Mesenteric fat pad (tissue), 1 donor: ENCODE measurements at places on chromosomes 16 and 17. TPM values are rescaled to one million over a fixed set of nuclear protein-coding genes. Genes with fewer than 3 reads are reported as not detected.

- no peak for DNase-seq
Measured at GRCh38 chr16:24810951-24811843, 34.6 kb upstream of the SLC5A11 start.

GRCh38 chr16:58236831-58237230, 38.9 kb upstream of the CSNK2A2 start:
- DNase-seq, result no peak

- DNase-seq, result no peak
Measured at GRCh38 chr16:20089246-20089965, 15.7 kb upstream of the GPR139 start.

Gene NHLRC4
- 1.3 TPM for total RNA-seq

DNA sequence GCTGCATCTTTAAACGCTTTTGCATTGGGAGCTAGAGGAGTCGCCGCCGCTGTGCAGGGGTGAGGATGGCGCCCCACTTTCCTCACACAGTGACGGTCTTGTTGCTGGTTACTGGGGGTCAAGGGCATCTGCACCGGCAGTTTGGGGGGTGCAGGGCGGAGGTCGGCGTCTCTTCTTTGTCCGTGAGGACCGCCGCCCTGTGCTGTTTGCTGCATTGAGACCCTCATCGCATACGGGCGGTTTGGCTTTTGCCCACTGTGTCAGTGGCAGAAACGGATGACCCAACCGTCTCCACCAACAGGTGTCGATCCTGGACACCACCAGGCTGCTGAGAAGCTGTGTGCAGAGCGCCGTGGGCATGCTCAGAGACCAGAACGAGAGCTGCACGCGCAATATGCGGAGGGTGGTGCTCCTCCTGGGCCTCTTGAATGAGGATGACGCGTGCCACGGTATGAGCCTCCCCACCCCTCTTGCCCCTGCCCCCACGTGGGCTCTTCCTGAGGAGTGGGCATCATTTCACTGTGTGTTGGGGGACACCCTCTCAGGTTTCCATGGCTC, 61.2 kb upstream of the ENDOV start:
- DNase-seq, result no peak

DNA sequence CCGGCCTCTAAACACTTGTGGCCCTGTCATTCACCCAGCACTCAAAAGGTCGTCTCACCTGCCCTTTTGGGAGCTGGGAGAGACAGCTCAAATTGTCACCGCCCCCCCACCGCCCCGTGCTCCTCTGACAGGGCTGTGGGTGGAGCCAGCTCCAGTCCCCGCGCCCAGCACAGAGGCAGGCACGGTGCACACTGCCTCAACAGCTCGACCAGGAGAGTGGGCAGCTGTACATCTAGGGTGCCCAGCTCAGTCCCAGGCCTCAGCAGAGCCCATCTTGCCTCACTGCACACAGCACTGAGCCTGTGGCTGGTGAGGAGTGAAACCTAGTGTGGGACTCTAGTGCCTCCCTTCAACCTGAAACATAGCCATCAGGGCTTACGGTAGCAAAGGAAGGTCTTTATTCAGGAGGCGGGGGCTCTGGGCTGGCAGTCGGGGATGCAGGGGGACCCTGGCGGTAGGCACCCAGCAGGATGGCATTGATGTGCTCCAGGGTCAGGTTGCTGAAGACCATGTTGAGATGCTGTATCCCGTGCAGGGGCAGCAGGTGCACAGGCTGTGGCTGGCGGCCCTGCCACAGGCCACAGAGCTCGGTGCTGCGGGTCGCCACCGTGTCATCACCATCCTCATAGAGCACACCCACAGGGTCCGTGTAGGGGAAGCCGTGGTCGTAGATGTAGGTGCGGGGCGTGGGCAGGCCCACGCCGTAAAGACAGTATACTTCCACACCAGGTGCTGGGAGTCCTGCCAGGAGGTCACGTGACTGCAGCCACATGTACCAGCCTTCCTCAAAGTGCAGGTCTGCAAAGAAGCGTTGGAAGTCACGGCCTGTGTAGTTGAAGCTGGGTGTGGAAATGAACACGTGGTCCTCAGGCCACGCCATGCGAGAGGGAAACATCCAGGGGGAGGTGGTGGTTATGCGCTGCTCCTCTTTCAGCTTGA, 3.1 kb upstream of the PSMB10 start:
- no peak for DNase-seq

DNA sequence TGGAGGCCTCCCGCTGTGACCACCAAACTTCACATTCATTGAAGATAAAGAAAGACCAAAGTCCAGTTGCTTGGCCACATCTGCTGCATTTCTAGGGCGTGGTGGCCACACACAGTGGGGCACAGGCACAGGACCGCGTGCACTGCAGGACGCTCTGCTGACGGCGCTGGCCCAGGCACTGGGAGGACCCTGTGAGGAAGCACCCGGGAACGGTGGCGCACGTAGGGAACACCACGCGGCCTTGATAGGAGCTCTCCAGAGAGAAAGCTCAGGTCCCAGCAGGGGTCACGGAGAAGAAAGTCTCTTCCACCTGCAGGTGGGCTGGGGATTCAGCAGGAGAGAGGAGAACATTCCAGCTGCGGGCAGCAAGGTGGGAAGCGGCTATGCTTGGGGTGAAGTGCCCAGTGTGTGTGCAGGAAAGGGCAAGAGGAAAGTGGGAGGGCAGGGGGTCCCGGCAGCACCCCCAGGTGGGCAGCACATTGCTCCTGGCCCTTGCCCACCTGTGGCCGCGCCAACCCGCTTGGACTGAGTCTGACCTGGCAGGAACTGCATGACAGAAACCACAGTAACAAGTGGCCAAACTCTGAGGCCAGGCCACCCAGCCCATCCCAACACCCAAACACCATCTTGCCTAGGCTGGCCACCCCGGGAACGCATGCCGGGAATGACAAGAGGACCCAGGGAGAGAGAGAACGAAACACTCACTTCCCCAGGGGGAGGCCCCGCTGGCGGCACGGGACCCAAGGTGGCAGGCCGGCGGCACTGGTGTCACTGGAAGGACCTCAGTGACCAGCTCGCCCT, 32.8 kb downstream of the TBC1D16 start:
- DNase-seq, result no peak

DNA sequence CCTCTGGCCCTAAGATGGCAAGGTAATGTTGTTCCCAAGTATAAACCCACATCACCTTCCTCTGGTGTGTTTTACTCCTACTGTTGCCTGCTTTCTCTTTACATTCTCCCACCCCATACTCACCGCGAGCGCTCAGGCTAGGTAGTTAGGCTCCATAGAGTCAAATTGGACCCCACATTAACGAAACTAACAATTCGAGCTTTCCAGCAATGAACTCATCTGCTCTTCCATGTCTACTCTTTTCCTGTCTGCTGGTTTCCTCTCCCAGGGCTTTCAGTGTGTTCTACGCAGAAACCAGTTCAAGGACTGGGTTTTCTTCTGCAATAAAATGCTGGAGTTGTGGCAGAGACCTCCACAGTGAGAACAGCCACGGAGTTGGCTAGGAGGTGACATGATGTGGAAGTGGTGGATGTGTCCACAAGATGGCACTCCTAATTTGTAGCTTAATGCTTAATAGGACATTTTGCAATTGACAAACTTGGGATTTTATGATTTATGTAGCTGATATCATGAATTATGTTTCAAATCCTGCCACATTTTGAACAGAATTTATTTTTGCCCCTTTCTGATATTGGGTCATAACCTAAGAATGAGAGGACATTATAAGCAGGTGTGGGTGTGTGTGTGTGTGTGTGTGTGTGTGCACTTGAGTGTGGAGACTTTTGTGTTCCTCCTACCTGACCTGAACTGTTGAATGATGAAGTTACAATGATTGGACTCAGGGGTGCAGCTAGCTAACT, 2.2 kb upstream of the UQCRC2 start:
- DNase-seq, result no peak

Gene PRDM7
- total RNA-seq, result not detected

DNA sequence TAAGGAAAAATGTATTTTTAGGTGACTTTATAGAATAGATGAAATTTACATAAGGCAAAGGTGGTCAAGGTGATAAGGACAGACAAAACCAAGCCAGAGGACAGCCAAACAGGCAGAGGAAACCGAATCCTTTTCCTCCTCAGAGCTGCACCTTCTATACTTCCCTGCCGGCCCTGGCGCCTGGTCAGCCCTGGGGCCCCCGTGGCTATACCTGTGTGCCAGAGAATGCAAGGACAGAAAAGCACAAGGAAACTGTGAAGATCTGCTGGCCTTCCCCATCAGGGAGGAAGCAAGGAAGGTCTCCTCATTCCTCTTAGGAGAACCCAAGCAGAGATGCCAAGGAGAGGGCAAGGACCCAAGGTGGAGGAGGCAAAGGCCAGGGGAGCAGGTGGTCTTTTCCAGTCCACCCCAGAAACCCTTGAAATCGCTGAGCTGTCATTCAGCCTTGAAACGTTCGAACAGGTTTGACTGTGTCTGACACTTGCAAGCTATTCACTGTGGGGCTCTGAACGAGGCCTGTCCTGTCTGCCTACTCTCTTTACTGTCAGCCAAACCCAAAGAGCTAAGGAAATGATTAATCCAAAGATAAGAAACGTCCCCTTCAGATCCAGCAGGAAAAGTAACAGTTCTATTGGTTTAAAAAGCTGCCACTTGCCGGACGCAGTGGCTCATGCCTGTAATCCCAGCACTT, 114.4 kb downstream of the XYLT1 start:
- no peak for DNase-seq
